SJSA1 (cell line): ENCODE measurements at places on chromosomes 2 and 18.
A peak's percentile ranks its signal among the peaks of the same experiment; 100 is the strongest.

GRCh38 chr2:209556354-209556961 is 132.6 kb downstream of the MAP2 start:
- peak; percentile 10 for DNase-seq

DNA sequence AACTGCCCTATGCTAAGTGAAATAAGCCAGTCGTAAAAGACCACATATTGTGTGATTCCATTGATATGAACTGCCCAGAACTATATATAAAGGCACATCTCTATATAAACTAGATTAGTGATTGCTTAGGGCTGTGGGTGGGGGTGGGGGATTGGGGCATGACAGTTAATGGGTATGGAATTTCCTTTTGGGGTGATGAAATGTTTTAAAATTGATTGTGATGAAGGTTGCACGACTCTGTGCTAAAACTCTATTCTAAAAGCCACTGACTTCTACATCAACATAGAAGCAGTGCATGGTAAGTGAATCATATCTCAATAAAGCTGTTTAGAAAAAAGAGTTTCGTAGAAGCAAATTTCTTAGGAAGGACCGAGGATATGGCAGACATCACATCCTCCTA is 53.0 kb downstream of the CDCA7 start:
- no peak for DNase-seq

GRCh38 chr2:36698993-36699392 is 2.5 kb downstream of the VIT start:
- DNase-seq = no peak

DNA sequence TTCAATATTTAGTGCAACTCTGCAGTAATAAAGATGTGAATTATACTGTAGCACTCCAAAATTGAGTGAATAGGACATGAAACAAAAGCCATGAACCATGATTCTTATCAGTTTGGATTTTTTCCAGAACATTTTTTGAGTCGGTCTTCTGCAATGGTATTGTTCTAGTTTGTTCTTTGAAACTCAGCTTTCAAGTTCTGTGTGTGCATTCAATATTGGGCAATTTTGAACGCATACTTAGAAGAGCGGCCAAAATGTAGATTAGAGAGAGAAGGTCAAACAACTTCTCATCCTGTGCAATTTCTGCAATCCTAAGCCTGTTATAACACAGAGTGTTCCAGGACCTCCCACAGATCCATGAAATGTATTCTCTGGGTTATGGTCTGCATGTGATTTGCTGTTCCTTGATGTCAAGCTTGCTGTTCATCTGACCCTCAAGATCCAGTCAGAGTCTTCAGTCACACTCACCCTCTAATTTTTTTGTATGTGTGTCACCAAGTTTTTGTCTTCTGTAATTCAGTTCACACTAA is 48.3 kb downstream of the TSPYL6 start:
- DNase-seq = peak; percentile 65
